Progenitor cell of endocrine pancreas (in vitro differentiated cells): ENCODE measurements at places on chromosomes 1 and 21. TPM values are rescaled to one million over a fixed set of nuclear protein-coding genes. Genes with fewer than 3 reads are reported as not detected.

GRCh38 chr21:40647706-40648105 is 199.3 kb downstream of the DSCAM start:
- no peak for DNase-seq

DNA sequence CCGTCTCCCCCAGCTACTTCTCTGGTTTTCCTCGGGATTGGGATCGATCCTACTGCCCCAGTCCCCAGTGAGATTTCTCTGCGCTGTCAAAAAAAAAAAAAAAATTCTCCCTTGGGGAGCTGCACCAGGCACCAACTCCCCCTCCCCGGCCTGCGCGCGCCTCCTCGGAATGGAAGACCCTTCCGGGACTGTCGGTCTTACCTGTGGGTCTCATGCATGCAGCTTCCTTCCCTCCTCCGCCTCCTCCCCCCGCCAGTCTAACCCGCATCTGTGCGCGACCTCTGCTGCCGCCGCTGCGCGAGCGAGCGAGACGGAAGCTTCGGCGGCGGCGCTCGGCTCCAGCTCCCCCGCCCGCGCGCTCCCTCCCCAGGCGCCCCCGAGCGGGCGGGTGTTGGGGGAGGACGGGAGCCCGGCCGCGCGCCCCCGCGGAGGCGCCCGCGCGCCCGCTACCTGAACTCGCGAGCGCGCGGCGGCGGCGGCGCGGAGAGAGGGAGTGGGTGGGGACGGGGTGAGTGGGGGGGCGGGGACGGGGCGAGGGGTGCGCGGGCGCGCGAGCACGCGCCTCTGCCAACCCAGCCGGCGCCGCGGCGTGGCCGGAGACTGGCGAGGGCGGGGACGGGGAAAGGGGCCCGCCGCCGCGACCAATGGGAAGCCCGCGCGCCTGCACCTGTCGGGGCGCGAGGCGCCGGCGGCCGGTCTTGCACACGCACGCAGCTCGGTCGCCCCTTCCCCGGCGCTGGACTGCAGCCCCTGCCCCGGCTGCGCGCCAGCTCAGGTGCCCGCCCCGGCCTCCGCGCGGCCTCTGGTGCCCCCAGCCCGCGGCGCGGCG is at the start of gene SUSD4:
Gene SUSD4, minus strand, starts transcription at position 321 of the 829 bp plus-strand sequence. CDS start 751 bp downstream, outside the sequence.
- DNase-seq: peak; percentile 59

GRCh38 chr1:22855668-22856606 is 116.7 kb downstream of the LACTBL1 start:
- no peak for DNase-seq

SPOCD1 gene
- total RNA-seq: 0.36 and 0.91 TPM in 2 replicates

KPRP gene
- total RNA-seq: not detected in 2 replicates

DNA sequence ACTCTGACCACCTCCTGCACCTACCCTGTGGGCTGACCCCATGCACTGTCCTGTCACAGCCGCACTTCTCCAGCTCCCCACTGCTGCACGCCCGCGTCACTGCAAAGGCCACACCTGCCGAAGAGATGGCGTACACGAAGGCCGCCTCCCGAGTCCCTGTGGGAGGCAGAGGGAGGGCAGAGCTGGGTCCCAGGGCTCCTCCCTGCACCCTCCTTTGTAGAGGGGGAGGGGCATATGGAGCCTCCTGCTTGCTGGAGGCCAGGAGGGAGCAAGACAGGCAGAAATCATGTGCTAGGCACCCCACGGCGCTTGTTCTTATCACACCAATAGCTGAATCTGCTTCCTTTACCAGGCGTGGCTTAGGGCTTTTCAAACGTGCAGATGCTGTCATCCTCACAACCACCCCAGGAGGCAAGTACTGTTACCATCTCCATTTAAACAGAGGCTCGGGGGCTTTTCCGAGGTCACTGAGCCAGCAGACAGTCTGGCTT is 21.4 kb downstream of the WNT4 start:
- no peak for DNase-seq
